Activated T-helper 2 cell treated with anti-CD3 and anti-CD28 coated beads, Interferon-gamma antibody, Interleukin-2, Interleukin-4, amounts not matched to agents 10 μg/mL and 5 μg/mL and 100 μg/mL, durations not matched to agents 14 hours and 24 hours and 36 hours (primary cell): ENCODE measurements at places on chromosomes 2 and 18.

DNA sequence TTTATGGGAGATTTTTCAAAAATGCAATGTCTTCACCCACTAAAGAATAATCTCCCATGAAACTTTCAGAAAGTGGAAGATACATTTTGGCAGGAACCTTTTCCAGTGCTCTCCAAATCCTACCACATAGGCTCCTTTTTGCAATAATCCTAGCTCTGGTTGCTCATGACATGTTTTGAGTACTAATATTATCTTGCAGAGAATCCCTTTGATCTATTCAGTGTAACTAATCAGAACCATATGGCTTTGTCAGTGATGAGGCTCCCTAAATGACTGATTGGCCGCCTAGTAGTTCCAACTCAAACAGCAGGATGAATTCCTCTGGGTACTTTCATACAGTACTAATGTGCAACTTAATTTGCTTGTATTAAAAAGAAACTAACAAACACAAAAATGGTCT, 544.0 kb upstream of the FAM98A start:
- DNase-seq: no peak

DNA sequence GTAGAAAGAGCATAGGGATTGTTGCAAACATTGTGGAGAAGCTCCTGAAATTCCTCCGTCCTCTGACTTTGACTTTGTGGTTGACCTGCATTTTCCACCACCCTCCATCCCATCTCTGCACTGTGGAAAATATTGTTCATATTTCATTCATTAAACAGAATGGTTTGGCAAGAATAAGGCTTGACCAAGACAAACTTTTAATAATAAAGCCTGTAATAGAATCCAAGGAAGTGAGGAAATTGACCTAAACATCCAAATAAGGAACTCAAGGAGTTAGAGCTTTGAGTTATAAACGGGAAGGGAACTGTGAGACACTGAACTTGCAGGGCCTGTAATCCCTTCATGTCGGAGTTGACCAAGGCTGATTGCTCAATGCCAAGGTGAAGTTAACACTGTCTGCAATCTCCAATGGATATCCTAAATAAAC, 115.2 kb downstream of the GFPT1 start:
- no peak for DNase-seq

- DNase-seq: no peak
Measured at GRCh38 chr2:156401861-156402260, 34.3 kb upstream of the GPD2 start.

GRCh38 chr2:64565949-64566710, 42.0 kb downstream of the AFTPH start:
- DNase-seq: no peak

- no peak for DNase-seq
Measured at GRCh38 chr2:95016616-95017015, 8.9 kb upstream of the MAL start.

GRCh38 chr18:40707797-40708196, 1247.2 kb upstream of the PIK3C3 start:
- no peak for DNase-seq
